ENCODE measurements at places on chromosomes 1 and 21.

- DNase-seq, result no peak
These were observed 8.1 kb downstream of the LRRC53 start for GRCh38 chr1:74504125-74504932.

DNA sequence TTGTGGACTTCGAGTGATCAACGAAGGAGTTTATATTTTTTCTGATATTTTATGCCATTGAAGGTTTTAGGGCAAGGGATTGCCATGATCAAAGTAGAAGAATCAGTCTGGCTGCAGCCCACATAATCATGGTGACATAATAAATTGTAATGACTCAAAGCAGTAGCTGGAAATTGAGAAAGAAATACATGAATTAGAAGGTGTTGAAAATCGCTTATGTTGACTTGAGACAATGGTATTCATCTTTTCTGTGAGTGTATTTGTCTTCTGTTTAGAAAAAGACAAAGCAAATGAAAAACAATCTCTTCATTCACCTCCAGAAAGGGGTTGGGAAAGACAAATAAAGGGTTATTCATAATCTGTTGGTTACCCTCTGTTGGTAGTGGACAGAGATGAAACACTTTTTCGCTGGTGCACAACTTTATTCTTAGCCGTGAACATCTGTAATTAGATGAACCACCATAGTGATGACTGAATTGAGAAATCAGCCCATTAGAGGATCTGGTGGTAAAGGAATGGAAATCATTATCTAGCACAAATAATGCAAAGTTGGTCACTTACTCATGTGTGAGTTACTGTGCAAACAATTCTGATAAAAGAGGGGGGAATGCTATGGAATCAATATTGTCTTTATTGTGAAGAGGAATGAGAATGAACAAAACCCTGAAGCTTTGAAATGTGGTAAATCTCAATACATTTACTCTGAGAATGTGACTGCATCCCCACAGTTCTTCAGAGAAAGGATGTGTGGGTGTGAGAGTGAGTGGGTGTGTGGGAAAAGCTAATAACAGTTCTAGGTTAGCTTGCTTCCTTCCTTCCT, 121.8 kb downstream of the NTNG1 start:
- no peak for DNase-seq

DNA sequence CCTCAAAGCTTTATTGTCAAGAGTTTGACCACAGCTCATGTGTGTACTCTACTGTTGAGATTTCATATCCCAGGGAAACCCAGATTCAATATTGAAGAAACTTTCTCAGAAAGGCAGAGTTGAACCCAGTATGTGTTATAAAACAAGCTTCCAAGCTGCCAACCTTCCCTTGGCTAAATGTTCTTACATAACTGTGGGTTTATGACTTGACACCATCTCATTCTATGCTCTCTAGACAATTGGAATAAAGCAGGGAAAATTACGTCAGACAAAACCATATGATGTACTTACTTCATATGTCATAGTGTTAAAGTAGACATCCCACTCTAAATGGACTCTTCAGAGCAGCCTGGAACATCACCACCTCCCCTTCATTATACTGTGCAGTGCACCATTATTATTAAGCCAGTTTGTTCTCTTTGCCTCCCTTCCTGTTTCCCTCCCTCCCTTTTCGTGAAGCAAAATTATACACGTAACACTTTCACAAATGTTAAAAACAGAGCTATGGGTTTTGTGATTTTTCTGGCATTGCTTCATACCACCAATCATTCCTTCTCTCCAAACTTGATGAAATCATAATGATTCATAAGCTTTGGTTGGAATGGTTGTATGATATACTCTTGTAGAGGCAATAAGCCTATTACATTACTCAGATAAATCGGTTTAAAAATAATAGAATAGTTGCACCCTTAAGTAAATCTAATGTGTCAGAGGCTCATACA, 507.2 kb downstream of the LTN1 start:
- DNase-seq, result no peak

GRCh38 chr1:223718850-223719249, 6.5 kb downstream of the CAPN2 start:
- DNase-seq, result no peak

Measured in GOT3 (cell line).